ENCODE measurements at places on chromosomes 7 and 10. TPM values are rescaled to one million over a fixed set of nuclear protein-coding genes. Genes with fewer than 3 reads are reported as not detected.

- no peak for DNase-seq
Observed at GRCh38 chr10:121592155-121592890, 5.9 kb downstream of the FGFR2 start.

GRCh38 chr7:50721661-50722259 is 60.9 kb downstream of the GRB10 start:
- DNase-seq: no peak

- no peak for DNase-seq
Observed at GRCh38 chr10:79390551-79391229, 43.4 kb downstream of the PPIF start.

DNA sequence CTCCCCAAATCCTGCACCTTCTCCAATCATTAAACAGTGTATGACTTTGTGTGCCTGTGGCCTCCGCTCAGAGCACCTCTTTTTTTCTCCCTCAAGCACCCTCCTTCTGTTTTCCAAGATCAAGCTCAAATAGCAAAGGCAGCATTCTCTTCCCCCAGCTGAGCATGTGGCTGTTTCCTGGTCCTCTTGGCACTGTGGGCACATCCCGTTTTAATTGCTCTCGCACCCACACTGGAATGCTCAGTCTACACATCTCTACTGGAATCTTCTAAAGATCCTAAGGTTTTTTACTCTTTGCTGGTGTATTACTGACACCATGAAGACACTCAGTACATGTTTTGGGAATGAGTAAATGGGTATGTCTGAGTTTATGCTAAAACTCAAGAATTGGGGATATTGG is 107.4 kb downstream of the WDFY4 start:
- DNase-seq: no peak

DNA sequence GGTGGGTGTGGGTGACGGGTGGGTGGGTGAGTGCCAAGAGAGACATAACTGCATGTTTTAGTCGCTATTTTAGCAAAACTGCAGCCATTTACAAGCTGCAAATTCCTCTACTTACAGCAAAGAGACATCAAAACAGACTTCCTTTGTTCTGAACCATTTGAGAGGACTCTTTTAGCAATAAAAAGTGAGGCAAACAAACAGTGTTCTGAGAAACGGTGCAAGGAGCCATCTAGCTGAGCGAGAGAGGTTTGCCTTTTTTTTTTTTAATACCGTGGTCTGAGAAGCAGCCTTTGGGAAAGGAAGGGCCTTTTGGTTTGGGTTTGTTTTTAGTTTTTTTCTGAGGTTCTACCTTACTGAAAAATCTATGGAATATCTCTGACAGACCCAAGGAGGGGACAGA is 62.9 kb downstream of the SCRN1 start:
- DNase-seq: no peak

GRCh38 chr7:2717293-2718261 is 29.6 kb downstream of the AMZ1 start:
- DNase-seq: no peak

- DNase-seq: no peak
Observed at GRCh38 chr10:21526860-21527597, 1.5 kb upstream of the SKIDA1 start.

GRCh38 chr10:25865267-25865666 is 68.8 kb upstream of the MYO3A start:
- DNase-seq: no peak

DNA sequence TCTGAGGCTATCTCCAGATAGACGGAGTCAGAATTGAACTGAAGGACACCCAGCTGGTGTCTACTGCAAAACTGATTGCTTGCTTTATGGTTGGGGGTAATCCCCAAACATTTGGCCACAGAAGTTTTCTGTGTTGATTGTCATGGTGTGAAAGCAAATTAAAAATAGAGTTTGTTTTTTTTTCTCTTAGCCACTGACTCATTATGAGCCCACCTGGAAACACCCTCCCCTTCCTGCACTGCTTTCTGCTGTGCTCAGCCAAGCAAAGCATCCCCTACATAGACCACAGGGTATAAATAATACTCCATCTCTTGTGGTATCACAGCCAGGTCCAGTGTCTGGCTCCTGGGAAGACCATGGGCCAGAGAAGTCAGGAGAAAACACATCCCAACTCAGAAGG is 6.5 kb upstream of the VWC2 start:
- no peak for DNase-seq

DNA sequence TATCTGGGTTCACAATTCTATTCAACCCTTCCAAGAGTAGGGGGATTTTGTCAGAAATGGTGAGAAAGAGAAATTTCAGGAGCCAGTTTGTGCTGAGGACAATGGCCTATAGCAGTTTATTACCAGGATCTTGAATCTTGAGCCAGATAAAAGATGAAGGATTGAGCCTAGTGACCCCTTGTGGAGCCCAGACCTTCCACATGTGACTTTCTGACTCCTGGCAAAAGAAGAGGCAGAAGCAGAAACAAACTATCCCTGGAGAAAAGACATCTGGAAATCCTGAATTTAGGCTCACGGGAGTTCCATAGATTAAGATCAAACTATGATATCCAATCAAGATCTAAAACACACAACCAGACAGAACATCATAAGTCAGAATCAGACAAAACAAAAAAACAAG is 60.9 kb upstream of the CHRM2 start:
- DNase-seq: no peak

DNA sequence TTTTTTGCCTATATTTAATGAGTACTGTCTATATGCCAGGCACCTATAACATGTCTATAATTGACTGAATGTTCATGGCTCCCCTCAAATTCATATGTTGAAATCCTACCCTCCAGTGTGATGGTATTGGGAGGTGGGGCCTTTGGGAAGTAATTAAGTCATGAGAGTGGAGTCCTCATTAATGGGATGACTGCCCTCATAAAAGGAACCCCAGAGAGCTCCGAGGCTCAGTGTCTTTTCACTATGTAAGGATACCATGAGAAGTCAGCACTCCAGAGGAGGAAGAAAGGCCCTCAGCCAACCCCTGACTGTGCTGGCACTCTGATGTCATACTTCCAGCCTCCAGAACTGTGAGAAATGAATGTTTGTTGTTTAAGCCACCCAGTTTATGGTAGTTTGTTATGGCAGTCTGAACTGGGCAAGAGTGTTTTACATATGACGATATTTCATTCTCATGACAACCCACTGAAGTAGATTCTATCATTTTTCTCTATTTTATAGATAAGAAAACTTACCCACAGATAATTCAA is 61.1 kb upstream of the PCGF5 start:
- no peak for DNase-seq

DNA sequence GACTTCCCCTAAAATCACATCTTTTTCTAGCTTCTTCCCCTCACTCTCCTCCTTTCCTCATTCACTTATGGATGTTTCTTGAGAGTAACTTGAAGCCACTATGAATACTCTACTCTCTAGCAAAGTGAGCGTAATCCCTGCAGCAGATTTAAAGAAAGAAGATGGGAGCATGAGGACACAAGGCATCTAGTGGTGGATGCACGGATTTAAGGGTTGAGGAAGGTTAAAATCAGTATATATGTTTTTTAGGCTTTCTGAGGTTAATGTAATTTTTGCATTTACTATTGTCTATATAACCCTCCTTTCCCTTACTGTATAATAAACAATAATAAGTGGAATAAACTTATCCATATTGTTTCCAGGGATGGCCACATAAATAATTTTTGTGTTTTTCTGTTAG is 495.2 kb upstream of the TPK1 start:
- no peak for DNase-seq

- DNase-seq: no peak
Observed at GRCh38 chr7:48096273-48096672, 7.2 kb downstream of the UPP1 start.

GRCh38 chr7:149007611-149008010 is 20.7 kb downstream of the PDIA4 start:
- DNase-seq: no peak

DNA sequence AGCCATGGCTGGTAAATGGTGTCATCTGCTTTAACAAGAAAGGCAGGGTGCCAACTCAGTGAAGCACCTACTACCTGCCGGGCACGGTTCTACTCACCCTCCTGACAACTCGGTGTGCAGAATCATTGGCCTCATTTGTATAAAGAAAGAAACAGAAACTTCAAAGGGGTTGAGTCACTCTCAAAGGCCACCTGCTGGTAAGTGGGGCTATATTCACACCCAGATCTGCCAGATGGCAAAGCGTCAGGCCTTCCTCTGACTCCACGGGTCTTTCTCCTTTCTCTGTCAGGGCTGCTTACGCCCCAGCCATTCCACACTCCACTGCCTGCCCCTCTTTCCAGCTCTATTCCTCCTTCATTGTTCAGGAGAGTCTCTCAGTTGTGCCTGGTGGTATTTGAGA is 309.2 kb downstream of the GFRA1 start:
- no peak for DNase-seq

GRCh38 chr7:139777948-139778841 is at the start of gene HIPK2:
Gene HIPK2 (minus strand): TSS chr7:139777998. CDS start chr7:139777623, 375 bp downstream.
- no peak for DNase-seq

- no peak for DNase-seq
Observed at GRCh38 chr7:3094701-3095445, 51.2 kb upstream of the CARD11 start.

DNA sequence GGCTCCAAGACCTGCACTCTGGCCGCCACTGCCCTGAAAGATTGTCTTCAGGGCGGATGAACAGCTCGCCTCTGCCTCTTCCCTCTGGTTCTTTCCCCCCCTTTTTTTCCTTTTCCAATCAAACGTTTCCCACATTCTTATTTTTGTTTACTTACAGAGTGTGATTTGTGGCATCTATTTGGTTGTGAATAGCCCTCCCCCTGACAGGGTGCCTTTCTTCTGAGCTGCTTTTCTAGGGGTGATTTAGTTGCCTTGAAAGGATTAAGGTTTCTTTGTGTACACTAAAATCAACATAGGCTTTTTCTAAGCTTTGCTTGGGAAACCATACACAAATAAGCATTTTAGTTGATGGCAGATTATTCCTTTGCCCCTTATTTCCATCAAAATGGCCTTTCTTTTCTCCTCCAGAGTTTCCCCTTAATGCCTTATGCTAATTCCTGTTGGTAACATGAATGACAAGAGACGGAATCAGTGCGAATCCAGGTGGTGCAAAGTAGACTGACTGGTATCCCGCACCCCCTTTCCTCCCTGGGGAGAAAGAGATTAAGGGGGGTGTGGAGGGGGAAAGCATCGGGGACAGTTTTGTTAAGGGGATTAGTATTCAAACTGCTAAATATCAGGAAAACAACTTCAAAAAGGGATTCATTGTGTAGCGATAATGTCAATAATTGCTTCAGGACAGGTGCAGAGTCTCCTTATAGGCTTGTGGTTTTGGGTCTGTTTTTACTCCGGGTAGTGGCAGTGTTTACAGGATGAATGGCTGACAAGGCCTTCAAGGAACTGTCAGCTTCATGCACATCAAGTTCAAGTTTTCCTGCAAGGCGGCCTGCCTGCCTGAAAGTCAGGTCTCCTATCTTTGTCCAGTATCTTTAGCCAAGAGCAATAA is 431.6 kb upstream of the GALNT17 start:
- DNase-seq: peak; percentile 71

DNA sequence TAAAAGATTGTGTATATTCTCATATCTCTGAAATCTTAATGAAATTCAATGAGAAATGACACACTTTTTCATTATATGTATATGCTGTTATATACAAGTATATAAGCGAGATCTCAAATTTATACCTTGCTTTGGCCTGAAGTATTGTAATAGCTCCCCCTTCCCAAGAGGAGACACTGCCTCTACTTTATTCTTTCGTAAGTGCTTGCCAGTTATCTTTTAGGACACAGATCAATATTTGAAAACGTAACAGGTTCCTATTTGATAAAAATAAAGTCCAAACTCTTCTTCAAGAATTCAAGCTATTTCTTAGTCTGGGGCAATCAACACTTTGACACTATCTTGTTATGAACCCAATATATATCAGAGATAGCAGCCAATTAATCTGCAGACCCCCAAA is 24.9 kb downstream of the WASL start:
- no peak for DNase-seq

DNA sequence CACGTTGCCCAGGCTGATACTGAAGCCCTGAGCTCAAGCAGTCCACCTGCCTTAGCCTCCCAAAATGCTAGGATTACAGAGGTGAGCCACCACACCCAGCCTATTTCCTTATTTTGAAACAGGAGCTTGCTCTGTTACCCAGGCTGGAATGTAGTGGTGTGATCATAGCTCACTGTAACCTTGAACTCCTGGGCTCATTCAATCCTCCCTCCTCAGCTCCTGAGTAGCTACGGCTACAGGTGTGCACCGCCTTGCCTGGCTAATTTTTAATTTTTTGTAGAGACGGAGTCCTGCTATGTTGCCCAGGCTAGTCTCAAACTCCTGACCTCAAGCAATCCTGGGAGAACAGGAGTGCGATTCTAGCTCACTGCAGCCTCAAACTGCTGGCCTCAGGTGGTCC is 11.7 kb downstream of the MRLN start:
- DNase-seq: no peak

DNA sequence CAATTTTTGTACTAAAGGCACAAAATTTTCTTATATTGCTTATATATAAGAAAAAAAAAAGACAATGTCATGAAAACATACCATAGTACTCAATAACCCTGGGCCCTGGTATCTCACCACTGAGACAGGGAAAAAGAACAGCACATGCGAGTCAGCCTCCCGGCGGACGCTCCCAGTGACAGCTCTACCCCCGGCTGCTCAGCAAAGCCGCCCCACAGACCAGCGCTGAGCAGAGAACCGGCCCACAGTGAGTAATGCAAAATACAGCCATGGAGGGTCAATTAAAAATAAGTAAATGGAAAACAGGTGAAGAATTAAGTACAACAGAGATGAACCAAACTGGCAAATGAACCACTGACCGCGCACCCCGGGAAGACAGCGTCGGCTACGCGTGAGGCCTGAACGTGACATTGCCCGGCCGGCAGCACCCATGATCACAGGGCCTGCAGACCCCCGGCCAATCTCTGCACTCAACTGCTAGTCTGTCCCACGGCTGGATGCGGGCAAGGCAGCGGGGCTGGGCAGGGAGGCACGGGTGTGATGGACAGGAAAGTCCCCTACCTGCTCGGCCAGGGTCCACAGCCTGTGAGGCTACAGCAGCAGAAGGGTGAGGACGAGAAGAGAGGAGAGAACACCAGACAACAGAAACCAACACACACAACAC is 175.9 kb downstream of the ZMYND11 start:
- DNase-seq: no peak

Gene SPDYE3
- polyA plus RNA-seq: not detected

Gene SH2D4B
- polyA plus RNA-seq: 0.06 TPM

Gene GLI3
- 10.6 TPM for polyA plus RNA-seq

Gene RADIL
- 7.6 TPM for polyA plus RNA-seq

Gene TMEM213
- 0.21 TPM for polyA plus RNA-seq

Gene COL13A1
- polyA plus RNA-seq: 3.7 TPM

Gene OR2F2
- not detected for polyA plus RNA-seq

Gene AKR1B1
- polyA plus RNA-seq: 273 TPM

Gene INHBA
- polyA plus RNA-seq: 1.1 TPM

Gene GJD4
- polyA plus RNA-seq: not detected

Gene RPEL1
- 0.13 TPM for polyA plus RNA-seq

Gene MAGI2
- polyA plus RNA-seq: 6.0 TPM

Gene GIMAP8
- not detected for polyA plus RNA-seq

Gene FGFR2
- polyA plus RNA-seq: 50.3 TPM

Measured in H1 (cell line).